ENCODE measurements at places on chromosomes 11 and 22. TPM values are rescaled to one million over a fixed set of nuclear protein-coding genes. Genes with fewer than 3 reads are reported as not detected.

The PANX1 gene
- total RNA-seq, result 12.7 TPM

The PAFAH1B2 gene
- 90.2 TPM for total RNA-seq

The OR4C6 gene
- not detected for total RNA-seq

The TIMM10 gene
- 159 TPM for total RNA-seq

The MMP10 gene
- not detected for total RNA-seq

DNA sequence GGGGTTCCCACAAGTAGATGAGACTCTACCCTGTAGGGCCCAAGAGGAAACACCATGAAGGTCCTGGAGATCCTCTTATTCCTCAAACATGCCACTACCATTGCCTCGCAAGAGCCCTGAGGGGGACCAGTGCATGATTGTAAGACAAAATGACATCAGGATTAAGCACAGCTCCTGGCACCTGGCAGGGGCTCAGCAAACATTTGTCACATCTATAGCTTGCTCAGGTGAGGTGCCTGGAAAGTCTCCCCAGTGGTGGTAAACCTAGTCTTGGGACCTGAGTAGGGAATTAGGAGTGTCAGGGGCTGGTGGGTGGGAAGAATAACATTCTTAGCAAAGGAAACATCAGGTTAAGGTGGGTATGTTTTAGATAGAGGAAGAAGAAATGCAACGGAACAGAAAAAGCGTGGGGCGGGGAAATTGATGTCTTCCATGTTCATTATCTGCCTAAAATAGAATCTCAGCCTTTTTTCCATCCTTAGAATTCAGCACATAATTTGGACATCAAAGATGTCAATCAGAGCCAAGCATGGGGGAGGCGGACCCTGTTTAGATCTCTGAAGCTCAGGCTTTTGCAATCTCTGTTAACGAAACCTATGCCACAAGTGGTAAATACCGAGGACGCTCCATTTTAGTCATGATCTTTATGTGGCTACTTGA, 924 bp downstream of the YPEL1 start:
- H3K27me3 ChIP-seq, result peaks cover 47% of the 10 kb centered on the region
- H3K27ac ChIP-seq, result no peak overlapping the region
- peaks cover 17% of the 10 kb centered on the region for H3K4me1 ChIP-seq
- DNase-seq, result peak; percentile 46
- peak overlapping the region; percentile 52 for H3K4me3 ChIP-seq
- H3K36me3 ChIP-seq, result no peaks in the 10 kb centered on the region

GRCh38 chr11:130622141-130622542, 173.7 kb downstream of the ADAMTS15 start:
- DNase-seq, result no peak
- no peaks in the 10 kb centered on the region for H3K36me3 ChIP-seq
- H3K27ac ChIP-seq, result no peak overlapping the region
- no peaks in the 10 kb centered on the region for H3K4me1 ChIP-seq

GRCh38 chr11:85279267-85279666, 347.9 kb downstream of the DLG2 start:
- H3K27ac ChIP-seq, result no peak overlapping the region
- no peaks in the 10 kb centered on the region for H3K36me3 ChIP-seq
- DNase-seq, result no peak
- no peaks in the 10 kb centered on the region for H3K4me1 ChIP-seq
- H3K4me3 ChIP-seq, result no peak overlapping the region
- H3K27me3 ChIP-seq, result no peaks in the 10 kb centered on the region
